NT2/D1 (cell line): ENCODE measurements at places on chromosomes 5 and 9.

DNA sequence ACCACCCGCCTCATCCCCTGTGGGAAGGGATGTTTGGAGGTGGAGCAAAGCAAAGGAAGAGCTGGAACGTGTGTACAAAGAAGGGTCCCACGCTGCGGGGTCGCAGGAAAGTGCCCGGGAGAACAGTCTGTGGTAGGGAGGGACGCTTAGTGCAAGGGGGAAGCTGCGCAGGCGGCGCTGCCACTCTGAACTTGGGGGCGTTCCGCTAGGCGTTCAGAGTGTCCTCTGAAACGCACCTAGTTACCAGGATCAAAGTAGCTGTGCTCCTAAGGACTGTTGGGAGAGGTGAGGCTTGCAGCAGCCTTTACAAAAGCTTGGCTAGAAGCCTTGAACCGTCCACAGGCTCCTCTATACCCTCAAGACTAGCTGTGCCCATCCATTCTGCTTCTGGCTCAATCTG is 29.3 kb upstream of the PDE8B start:
- DNase-seq: no peak

GRCh38 chr5:58455066-58455465 is 4.8 kb downstream of the PLK2 start:
- no peak for DNase-seq

GRCh38 chr5:24732184-24732583 is 87.4 kb upstream of the CDH10 start:
- no peak for DNase-seq

GRCh38 chr5:126994485-126994884 is 35.9 kb downstream of the MARCHF3 start:
- no peak for DNase-seq

DNA sequence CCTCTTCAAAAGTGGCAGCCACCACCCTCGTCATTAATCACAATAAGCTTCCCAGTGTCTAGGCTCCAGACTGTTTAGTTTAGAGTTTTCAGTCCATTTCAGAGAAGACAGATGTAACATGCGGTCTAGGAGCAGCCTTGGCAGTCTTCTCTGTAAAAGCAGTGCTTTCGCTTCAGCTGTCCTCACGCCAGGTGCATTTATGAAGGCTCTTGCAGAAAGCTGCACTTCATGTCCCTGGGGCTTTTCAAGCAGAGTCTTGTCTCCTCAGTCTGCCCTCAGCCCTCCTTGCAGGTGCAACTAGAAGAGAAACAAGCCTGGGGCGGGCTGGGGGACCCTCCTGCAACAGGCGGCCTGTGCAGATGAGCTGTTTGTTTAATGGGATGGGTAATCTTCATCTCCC is 281.9 kb downstream of the DRD1 start:
- no peak for DNase-seq

DNA sequence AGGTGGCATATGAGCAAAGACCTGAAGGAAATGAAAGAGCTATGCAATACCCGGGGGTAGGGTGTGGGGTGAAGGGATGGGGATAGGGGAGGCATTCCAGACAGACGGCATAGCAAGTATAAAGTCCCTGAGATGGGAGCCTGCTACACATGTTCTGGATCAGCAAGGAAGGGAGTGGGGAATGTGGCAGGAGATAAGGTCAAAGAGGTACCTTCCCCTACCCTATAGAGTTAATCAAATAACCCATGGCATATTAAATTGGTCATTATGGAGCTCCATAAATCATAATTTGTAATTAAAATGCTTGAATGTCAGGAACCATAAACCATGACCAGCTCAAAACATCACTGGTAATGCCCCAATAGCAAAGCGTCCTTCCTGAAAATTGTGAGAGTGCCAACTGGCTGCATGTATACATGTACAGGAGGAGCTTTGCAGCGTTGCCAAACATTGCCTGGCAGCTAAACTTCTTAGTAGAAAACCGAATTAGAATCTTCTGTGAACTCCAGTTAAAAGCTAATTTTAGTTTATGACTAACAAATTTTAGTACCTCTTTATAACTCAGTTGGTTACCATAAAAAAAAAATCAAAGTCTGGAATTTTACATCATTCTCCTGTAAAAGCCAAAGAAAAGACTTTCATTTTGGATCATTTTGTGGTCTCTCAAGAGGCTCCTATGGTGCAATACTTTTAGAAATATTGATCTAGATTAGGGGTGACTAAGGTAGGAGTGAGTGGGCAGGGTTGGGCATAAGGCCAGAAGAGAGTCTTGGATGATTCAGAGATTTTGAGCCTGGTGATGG is 4.7 kb downstream of the DNAI1 start:
- no peak for DNase-seq

DNA sequence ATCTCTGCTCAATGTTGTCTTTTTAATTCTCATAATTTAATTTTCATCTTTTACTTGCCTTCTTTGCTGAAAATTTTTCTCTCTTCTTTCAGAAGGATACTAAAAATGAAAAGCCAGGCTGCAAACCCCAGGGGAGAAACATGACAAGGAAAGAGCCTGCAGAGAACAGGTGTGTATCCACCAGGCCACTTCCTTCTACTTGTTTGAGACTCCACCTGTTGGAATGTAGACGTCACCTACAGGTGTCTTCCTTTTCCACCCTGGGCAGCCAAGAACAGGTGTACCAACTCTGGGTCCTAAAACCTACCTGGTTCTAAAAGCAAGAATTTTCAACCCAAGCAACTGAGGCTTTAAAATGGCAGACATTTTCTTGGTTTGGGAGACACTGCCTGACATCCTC is 166.8 kb downstream of the ATP10B start:
- no peak for DNase-seq

GRCh38 chr9:3648266-3648665 is 122.5 kb upstream of the RFX3 start:
- no peak for DNase-seq

DNA sequence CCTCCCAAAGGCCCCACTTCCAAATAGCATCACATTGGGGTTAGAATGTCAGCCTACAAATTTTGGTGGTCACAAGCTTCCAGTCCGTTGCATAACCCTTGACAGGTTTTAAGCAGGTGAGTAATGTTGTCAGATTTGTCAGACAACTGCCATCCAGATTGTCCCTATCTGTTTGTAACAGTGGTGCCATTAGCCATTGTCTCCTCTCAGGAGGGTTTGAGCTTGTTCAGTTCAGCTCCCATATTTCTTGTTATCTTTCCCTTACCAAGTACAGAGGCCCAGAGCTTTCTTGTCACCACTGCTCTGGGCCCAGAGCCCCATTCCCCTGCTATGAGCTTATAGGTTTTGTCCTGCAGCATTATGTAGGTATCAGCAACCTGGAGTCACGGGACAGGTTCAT is 14.8 kb upstream of the GSN start:
- no peak for DNase-seq

DNA sequence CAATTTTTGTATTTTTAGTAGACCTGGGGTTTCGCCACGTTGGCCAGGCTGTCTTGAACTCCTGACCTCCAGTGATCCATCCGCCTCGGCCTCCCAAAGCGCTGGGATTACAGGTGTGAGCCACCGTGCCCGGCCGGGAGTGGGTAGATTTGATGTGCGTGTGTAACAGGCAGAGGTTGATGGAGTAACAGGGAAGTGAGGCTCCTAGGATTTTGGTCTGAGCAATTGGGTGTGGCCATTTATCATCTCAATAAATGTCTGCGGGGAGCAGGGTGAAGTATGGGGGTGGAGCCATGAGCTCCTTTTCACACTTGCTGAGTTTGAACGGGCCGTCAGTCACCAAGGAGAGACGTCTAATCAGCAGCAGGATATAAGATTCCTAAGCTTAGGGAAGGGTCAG is 1.2 kb upstream of the REXO4 start:
- DNase-seq: no peak

DNA sequence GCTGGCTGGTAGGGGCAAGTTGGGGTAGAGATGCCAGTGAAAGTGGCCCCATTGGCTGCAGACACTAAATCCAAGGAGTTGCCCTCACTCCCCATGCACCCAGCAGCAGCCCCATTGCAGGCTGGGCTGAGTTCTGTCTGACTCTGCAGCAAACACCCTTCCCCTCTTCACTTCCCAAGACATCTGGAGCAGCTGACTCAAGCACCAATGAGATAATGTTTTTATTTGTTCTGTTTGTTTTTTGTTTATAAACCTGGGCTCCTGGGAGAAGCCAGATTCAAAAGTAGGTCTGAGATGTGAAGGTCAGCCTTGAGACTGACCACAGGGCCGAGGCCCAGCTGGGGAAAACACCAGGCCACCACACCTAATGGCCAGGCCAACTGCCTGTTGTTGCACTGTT is 545.9 kb upstream of the KLF4 start:
- no peak for DNase-seq

DNA sequence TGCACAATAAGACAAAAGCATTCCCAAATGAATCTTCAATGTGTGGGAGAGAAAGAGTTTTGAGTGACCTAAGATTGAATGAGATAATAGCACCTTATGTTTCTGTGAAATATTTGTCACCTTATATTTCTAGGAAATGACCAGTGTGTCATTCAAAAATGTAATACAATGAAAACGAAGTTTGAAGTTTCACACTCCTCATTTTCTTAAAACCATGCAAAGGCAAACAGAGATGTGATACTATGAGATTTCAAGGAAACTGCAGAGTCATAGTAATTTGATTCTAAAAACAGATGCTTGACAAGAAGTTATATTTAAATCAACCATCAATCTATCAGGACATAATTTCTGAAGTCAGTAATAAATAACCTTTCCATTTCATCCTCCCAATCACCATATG is 13.6 kb upstream of the ABCA1 start:
- no peak for DNase-seq

GRCh38 chr5:180350711-180351465 is 2.2 kb downstream of the GFPT2 start:
- DNase-seq: no peak
